ENCODE measurements at places on chromosomes 4 and X.

DNA sequence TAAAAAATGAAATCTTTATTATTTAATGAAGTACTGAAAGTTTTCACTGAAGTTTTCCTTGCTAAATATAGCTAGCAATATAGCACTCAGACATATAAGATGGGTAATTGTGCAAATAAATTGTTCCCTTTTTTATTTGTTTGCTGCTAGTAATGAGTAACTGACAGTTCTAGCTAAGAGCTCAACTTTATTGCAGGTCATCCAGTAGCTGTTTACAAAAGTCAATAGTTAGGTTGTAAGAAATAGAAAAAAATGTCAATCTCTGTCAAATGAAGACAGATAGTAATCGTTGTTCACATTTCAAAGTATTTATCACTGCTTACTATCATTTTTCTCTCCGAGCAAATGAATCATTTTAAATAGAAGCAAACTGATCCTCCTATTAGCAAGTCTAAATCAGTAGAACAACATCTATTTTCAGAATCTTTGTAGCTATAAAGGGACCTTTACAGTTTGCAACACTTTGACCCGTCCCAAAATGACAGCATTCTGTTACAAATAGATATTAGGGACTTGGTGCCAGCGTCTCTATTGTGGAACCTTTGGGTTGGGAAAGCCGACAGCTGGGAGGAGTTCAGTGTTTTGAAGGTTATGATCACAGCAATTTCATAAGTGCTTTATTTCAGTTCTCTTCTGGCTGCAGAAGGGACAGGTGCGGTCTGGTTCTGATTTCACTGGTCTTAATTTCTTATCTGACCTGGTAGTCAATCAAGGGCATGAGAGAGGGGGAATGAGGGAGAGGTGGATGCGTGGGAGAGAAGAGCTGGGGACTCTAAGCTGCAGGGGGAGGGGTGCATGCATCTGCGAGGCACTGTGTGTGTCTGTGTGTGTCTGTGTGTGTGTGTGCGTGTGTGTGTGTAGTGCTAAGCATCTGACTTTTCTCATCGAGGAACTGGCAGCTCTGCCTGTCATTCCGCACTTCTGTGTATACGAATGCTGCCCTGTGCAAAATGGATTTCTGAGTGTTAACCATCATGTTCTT, 227.9 kb upstream of the PITX2 start:
- DNase-seq: no peak

DNA sequence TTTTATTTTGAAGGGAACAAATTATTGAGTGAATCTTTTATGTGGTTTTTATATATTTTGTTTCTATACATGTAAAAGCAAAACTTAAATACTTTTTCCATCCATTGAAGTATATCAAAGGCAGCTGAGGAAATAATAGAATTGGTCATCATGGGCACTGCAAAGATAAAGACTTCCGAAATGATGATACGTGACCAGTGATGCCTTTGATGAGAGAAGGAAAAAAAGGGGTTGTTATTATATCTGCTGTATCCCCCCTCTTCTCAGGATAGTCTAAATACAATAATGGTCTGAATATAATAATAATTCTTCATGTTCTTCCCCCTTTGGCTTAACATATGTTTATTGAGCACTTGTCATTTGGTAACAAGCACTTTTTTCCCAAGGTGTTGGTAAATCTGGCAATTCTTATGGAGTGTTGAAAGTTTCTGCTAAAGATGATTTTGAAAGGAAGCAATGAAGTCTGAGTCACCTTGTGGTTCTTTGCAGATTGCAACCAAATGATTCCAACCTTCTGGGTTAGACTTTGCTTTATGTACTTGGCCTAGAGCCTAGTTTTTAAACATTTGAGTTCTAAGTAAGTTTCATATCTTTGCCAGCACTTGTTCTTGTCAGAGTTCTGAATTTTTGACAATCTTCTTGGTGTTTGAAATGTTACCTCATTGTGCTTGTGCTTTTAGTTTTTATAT, 60.8 kb downstream of the USP9X start:
- no peak for DNase-seq

DNA sequence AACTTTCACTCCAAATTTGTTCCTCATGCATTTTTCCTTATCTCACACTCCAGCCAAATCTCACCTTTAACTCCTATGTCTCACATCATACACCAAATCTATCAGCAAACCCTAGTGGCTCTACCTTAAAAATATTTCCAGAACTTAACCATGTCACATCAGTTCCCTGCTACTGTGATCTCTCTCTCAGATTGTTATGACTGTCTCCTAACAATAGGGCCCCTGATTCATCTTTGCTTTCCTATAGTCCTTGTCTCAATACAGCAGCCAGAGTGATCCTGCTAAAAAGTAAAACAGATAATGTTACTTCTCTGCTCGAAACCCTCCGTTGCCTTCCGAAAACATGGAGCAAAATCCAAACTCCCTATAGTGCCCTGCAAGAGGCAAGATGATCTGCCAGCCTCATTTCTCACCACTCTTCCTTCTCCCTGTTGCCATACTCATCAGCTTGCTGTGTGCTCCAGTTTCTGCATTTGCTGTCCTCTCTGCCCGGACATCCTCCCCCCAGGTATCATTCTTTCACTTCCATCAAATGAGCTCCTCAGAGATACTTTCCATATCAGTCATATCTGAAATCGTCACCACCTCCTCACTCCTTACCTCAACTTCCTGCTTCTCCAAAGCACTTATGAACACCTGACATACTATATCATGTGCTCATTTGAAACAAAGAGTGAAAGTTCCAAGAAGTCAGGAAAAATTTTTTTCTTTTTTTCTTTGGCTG, 293.4 kb upstream of the NR3C2 start:
- DNase-seq: no peak

- no peak for DNase-seq
Measured at GRCh38 chr4:77564231-77564630, 41.4 kb upstream of the CXCL13 start.

DNA sequence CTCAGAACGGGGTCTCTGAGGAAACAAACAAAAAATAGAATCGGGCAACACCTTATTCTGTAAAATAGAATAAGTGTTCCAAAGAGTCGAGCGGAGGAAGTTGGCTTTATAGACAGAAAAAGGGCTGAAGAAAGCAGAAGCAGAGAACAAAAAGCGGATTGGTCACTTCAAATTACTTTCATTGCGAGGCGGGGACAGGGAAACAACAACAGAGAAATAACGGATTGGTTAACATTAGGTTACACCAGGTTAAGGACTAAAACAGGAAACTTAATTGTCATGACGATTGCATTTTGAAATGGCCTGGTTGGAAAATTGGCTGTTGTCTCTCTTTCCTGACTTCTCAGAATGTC, 433 bp upstream of the COQ2 start:
- no peak for DNase-seq

- DNase-seq: no peak
Measured at GRCh38 chr4:3688018-3688998, 77.9 kb upstream of the ADRA2C start.

- peak; percentile 67 for DNase-seq
Measured at GRCh38 chrX:46588263-46588662, 14.7 kb downstream of the CHST7 start.

DNA sequence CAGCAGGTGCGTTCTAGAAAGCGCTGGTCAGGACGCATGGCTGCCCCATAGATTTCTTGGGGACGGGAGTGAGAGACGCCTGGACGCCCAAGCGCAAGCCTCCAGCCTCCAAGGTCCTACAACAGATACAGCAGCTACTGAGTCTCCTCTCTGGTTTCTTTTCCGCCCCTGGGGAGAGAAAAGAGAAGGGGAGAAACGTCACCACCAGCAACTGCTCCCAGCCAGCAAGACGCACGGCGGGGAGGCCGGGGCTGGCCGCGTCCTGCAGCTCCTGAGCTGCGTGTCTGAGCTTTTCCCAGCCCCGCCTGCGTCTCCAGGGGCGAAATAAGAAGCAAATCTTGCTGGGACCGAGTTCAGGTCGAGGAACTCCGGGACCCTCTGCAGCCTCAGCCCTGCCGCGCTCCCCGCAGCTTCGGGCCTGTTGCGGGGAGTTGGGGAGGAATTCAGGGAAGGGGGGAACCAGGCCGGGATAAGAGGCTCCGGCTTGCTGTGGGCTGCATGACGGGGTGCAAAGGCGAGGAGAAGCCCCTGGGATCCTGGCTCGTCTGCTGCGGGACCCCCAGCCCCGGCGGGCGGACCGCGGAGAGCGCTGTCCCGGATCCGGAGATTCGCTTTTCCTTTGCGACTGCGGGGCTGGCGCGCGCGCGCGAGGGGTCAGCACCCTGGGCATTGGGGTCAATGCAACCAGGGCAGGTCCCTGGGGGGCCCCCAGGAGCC, 6.8 kb upstream of the SHOX start:
- no peak for DNase-seq

DNA sequence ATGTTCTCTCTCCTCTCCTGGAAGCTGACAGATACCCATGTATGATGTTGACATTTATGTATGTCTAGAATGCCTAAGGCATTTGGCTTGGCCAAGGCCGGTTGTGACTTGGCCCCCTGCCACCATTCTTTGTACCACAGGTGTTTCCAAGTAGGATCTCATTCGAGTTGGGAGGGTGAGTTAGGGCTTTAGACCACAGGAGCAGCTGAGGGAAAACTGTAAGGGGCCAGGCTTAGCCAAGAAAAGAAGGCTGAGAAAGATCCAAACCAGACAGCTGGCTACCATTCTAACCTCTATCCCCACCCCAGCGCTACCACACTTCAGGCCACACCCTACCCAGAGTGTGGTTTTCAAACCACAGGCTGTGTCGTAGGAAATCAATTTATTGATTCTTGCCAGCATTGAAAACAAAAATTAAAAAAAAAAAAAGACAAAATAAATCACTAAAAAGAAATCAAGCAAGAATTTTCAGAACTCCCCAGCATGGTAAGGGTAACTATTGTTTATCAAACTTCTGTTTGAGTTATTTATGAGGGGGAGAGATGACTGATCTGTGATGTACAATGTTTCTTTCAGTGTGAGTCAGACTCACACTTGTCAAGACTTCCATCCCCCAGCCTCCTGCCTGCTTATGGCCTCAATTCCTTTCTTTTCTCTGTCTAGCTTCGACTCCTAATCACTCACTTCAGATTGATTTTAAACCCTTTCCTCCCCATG, 9.9 kb downstream of the TMSB4X start:
- DNase-seq: no peak
